Esophagus mucosa (tissue), 1 donor: ENCODE measurements at places on chromosomes 4 and X. TPM values are rescaled to one million over a fixed set of nuclear protein-coding genes. Genes with fewer than 3 reads are reported as not detected.

GRCh38 chr4:153582954-153583702 lies 101.0 kb upstream of the TLR2 start:
- no peak for ATAC-seq

- ATAC-seq = no peak
Measured at GRCh38 chr4:173398779-173399415, at the start of gene SCRG1. Gene SCRG1, minus strand, starts transcription at chr4:173399116. Its CDS starts 7,702 bp downstream, at chr4:173391414.

GRCh38 chrX:13188731-13189309 lies 131.0 kb downstream of the ATXN3L start:
- ATAC-seq = no peak

GRCh38 chr4:158630893-158631292 lies 40.8 kb downstream of the C4orf46 start:
- no peak for ATAC-seq

DNA sequence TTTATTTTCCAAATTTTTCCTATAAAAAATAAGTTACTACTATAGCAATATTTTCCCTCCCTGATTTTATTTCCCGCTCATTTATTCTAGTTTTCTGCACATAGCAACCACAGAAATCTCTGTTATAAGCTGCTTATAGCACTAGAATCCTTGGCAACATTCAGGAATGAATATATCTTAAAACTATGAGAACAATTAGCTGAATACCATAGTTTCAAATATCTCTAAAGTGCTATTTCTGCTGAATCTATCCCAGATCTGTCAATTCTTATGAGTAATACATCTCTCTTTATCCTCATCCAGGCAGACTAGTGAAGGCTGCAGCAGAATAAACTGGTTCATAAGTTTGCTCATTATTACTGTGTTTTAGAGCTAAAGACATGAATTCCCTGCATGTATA lies 622.9 kb upstream of the DIPK2B start:
- no peak for ATAC-seq

GRCh38 chrX:23344904-23345271 lies 10.2 kb downstream of the PTCHD1 start:
- no peak for ATAC-seq

DNA sequence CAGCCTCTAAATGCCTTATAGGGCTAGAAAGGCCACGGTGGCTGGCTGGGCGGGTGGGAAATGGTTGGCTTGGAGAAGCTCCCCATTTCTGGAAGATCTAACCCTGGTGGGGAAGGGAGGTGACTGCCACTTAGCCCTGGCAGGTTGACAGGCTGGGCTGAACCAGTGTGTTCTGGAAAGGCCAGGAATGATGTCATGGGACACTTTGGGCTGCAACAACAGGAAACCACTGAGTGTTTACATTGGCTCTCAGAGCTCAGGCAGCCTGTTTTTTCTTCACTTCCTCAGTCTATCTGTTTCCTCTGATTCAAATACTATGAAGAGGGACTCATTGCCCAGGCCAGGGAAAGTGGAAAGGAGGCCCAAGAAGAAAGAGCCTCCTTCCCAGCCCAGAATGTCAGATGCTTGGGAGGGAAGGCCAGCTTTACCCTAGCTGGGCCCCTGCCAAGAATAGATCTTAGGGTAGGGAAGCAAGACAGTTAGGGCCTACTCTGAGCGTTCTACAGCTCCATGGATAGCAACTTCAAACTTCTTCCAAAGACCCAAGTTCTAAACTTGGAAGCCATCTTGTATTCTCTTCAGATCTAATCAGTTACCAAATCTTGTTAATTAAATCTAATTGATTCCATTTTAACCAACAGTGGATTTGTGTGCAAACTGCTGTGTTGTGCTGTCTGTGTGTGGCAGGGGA lies 65.8 kb upstream of the MSN start:
- ATAC-seq = peak; percentile 93

- no peak for ATAC-seq
Measured at GRCh38 chrX:44042751-44043150, 69.6 kb upstream of the NDP start.

GRCh38 chr4:108695062-108695461 lies 44.7 kb downstream of the OSTC start:
- no peak for ATAC-seq

DNA sequence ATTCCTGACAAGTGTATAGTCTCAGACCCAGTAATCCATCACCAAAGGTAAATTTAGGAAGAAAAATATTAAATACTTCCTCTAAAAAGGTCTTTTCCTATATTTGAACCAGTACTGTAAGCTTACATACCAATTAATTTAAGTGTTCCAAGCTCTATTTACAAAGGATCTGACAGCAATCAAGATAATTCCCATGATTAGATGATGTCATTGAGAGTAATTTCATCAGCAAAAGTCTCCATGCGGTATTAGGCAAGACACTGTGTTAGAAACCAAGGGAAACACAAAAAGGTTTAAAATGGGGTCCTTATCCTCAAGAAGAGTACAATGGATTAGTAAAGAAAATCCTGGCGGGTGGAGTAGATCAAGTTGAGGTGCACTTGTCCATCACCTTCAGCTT lies 198.5 kb downstream of the PRDM5 start:
- ATAC-seq = no peak

GRCh38 chrX:79400623-79401022 lies 33.5 kb upstream of the ITM2A start:
- no peak for ATAC-seq

GRCh38 chr4:10033191-10033881 lies 12.0 kb upstream of the SLC2A9 start:
- ATAC-seq = peak; percentile 50

Gene SSX4B
- total RNA-seq = not detected

Gene ARHGEF6
- total RNA-seq = 1.2 TPM

Gene PPP1R2C
- not detected for total RNA-seq

Gene OPN1MW
- total RNA-seq = not detected

Gene RNF128
- total RNA-seq = 5.2 TPM

Gene GLOD5
- total RNA-seq = 0.52 TPM
